ENCODE measurements at places on chromosomes 12 and 14.

- no peak for DNase-seq
Observed at GRCh38 chr12:74953697-74954096, 255.9 kb downstream of the KCNC2 start.

DNA sequence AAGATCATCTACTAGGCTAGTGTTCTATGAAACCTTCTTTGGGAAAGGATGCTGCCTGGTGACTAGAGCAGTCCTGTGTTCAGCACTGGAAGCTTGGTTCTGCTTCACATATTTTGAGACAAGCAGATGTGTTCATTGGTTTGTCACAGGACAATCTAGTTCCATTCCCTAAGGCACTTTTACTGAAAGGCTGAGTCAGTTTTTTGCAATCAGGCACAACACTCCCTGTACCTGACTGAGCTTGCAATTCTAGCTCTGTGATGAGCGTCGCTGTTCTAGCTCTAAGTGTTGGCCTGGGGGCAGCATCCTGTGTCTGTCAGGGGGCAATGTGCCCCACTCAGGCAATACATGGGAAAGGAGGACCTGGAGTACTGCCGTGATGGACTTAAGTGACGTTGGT lies 144.4 kb downstream of the CAND1 start:
- DNase-seq = no peak

DNA sequence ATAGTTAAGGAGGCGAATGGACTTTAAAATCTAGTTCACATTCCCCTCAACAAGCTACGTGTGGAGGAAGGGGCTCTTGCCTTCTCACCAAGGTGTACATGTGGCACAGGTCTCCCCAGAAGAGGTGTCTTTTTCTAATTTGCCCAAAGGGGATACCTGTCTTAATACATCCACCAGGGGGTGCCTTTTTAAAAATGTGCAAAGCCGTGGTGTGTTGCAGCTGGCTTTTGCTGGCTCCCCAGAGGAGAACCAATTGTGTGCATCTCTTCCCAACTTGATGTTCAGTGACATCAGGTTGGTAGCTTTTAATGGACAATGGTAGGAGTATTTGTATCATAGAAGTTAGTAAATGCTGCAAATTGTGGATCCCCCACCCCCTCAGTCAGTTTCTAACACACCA lies 33.8 kb downstream of the CREBL2 start:
- DNase-seq = peak; percentile 58

DNA sequence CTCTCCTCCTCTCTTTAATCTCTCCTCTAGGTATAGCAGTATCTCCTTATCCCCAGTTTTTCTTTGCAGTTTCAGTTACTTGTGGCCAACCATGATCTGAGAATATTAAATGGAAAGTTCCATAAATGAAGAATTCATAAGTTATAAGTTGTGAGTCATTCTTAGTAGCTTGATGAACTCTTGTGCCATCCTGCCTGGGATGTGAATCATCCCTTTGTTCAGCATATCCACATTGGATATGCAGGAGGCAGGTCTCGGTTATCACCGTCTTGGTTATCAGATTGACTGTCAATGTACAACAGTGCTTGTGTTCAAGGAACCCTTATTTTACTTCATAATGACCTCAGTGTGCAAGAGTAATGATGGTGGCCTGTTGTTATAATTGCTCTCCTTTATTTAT lies 134.0 kb downstream of the TMEM117 start:
- DNase-seq = no peak

DNA sequence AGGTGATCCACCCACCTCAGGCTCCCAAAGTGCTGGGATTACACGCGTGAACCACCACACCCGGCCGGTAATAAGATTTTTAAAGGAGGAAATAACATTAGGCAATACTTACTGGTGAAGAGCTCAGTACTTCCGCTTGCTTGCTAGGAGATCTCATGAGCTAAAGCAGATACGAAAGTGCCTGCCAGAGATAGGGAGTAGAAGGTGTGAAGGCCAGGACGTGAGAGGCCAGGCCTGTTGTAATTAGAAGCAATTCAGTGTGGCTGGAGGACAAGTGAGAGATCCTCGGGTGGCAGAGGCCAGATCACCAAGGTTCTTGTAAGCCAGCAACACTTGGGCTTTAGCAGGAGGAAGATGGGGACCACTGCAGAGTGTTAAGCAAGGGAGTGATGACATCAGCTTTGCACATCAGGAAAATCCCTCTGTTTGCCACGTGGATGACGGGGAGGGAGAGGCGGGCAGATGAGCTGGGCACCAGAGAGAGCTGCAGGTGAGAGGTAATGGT lies 7.6 kb downstream of the TECPR2 start:
- no peak for DNase-seq

DNA sequence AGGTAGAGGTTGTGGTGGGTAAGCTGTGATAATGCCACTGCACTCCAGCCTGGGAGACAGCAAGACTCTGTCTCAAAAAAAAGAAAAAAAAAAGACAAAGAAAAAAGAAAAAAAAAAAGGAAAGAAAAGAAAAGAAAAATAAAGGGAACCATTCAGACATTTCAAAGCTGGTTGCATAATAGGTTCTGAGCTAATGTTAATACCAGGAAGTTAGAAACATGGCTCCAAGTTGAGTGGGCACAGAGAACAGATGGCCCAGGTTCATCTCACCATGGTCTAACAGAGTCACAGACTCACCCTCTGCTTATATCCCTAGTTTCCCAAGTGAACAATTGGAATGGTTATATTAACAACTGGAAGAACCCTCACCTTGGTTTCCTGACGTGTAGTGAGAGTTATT lies 17.4 kb upstream of the ZDHHC17 start:
- DNase-seq = no peak

- no peak for DNase-seq
Observed at GRCh38 chr12:90630006-90630405, 325.0 kb downstream of the CCER1 start.

- DNase-seq = no peak
Observed at GRCh38 chr12:5013266-5013730, 30.4 kb upstream of the KCNA5 start.

DNA sequence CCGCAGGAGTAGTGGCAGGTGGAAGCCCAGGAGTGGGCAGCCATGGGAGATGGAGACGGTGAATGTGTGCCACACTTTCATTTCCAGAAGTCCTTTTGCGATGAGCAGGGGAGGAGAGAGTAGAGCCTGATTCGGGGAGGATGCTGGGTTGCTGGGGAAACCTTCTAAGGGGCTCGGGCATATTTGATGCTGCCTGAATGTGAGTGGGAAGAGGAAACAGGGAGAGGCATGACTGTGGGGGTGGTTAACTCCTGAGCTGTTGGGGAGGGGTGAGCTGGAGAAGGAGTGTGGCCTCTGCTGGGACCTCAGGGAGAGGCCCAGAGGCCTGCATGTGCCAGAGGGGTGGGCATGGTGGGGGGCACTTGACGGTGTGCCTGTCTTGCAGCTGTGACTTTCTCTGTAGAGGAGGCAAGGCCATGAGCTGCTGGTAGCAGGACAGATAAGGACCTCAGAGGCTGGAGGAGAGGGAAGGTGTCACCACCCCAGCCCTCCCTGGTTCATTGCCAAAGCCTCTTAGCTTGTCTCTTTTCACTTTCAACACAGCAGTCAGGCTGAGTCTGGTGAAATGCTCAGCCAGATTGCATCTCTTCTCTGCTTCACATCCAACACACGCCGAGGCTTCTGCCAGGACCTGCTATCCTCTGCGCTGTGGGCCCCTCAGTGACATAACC lies 11.4 kb downstream of the GLT1D1 start:
- DNase-seq = no peak

DNA sequence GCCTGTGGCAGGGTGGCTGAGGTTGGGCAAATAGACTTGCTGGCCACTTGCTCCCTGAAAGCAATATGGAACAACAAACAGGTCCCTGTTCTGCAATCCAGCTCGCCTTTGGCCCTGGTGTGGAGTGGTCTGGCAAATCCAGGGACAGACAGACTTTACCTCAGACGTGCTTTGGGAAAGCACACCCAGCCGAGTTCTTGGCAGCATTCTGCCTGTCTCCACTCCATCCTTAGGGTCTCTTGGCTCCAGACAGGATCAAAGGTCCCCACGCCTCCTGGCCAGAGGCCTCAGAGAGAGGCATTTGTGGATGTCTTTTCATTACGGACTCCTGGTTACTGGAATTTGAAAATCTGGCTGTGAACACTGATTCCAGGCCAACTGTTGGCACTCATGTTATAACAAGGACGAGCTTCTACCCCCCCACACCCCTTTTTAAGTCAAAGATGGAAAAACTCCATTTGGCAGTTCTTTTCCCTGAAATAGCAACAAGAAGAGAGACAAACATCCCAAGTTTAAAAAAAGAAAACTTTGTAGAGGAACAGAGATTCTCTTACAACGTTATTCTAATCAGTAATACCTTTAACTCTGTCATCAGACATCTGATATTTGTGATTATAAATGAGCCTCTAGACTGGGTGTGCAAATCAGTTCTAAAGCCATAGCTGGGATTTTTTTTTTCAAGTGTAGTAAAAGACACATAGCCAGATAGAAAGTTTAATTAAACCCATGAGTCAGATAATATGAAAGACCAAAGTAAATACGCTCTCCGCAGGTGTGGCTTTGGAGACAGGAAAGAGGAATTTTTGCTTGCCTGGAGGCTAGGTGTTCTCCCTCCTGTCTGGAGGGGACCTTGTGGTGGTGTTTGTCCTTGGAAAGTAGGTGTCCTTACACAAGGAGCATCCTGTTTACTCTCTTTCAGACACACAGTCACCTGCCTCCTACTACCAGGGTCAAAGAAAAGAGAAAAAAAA lies 60.7 kb downstream of the GALNT8 start:
- DNase-seq = no peak

GRCh38 chr12:111035578-111036301 lies 115.4 kb upstream of the MYL2 start:
- DNase-seq = no peak

- no peak for DNase-seq
Observed at GRCh38 chr14:24463884-24464785, 21.6 kb upstream of the SDR39U1 start.

- DNase-seq = no peak
Observed at GRCh38 chr14:85428926-85429325, 101.0 kb upstream of the FLRT2 start.

DNA sequence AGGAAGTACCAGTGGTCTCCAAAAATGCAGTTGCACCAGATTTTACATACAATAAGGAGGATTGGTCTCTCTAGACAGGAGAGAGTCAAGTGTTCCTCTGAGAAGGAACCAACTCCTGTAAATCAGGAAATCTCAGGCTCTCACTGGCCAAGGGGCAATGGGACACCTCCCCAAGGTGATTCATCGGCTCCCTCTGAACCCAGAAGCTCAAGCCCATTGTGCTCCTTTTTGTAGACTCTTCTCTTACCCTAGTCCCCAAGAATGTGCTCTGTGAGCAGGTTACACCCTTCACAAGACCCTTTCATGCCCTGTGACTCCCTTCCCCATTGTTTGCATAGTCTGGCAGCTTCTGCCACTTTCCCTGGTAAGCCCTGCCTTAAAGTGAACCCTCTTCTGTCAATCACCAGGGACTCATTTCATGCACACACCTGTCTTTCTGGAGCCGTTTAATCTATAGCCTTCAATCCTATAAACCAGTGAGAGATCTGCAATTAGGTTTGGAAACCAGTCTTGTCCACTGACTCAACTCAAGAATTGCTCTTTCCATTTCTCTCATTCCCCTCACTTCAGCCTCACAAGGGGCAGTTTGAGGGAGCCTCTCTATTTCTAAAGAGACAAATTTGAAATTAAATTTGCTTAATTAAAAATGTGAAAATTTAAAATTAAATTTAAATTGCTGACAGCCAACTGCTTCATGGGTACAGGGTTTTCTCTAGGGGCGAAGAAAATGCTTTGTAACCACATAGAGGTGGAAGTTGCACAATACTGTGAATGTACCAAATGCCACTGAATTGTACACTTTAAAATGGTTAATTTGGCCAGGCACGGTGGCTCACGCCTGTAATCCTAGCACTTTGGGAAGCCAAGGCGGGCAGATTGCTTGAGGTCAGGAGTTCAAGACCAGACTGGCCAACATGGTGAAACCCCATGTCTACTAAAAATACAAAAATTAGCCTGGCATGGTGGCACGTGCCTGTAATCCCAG lies 38.3 kb upstream of the LTA4H start:
- DNase-seq = no peak

DNA sequence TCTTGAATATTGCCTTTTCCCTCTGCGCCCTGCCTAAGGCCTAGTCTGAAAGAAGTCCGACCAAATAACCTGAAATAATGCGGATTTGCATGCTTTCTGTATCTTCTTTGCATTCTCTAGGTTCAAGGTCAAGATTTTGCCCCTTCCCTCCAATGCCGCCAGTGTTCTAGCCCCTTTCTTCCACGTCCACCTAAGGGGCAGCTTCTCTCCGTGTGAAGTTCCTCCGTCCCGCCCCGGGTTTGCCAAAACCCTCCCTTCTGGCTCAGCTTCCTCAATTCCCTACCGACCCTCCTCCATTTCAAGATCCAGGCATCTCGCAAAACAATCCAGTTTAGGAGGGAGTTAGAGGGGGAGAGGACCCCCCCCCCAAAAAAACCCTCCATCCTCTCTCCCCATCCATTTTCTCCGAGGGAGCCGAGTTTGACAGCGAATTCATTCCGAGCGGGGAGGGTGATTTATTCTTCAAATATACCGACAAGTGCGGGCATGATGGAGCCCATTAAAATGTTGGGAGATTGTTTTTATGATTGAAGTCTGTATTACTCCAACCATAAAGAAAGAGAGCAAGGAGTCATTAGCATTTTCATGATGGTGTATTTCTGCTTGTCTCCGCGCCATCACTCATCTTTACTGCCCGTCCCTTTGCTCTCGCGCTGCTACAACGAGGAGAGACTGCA lies 20.9 kb upstream of the ATP5MC2 start:
- DNase-seq = no peak

DNA sequence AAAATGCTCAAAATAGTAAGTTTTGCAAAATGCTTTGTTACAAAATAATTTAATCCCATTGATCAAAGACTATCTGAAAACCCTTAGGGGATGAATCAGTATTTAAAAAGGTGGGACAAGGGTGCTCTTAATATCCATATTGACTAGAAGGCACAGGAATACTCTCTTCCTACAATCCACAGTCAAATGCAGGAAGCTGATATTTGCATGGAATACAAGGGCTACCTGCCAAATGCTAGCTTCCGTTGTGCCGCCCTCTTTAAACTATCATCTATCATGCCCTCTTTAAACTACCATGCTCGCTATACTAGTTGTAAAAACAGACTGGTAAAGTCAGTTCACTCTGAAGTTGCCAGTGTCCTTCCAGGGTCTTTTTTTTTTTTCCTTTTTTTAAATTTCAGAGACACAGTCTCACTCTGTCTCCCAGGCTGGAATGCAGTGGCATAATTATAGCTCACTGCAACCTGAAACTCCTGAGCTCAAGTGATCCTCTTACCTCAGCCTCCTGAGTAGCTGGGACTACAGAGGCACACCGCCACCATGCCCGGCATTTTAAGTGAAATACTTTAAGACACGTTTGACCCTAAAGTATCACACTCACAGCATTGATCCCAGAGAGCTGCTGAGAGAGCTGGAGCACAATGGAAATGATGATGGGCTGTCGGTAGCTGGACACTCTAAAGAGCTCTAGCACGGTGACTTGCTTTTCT lies 6.7 kb downstream of the SLC2A3 start:
- DNase-seq = no peak

- no peak for DNase-seq
Observed at GRCh38 chr12:16585781-16586180, 20.2 kb downstream of the LMO3 start.

- no peak for DNase-seq
Observed at GRCh38 chr14:93017898-93018297, 94.9 kb downstream of the CHGA start.
